ENCODE measurements at places on chromosomes 5 and 9. TPM values are rescaled to one million over a fixed set of nuclear protein-coding genes. Genes with fewer than 3 reads are reported as not detected.

Gene RASA1
- 16.2 TPM for total RNA-seq

Gene SMU1
- 23.7 TPM for total RNA-seq

Gene NR5A1
- total RNA-seq, result not detected

Gene NDUFS6
- 44.6 TPM for total RNA-seq

Gene HMCN2
- total RNA-seq, result not detected

DNA sequence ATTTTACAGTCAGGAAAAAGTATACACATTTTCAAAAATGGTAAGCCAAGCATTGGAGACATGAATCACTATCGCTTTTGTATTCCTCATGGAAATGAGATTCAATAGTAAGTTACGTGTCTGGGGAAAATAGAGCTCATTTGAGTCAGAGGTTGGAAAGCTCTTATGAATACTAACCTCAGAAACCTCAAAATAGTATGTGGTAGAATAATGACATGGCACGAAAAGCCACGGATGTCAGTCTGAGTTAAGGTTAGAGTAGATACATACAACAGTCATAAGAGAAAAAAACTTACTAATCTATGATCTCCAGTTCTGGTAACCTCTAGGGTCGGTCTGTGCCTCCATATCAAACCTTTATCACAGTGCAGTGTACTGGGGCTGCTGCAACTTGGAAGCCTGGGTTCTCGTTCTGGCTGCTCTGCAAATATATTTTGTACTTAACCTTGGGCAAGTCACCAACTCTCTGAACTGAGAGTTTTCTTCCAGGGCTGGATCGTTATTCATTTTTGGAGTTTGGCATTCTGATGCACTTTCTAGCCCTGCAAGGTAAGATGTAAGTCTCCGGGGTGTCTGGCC, 31.8 kb downstream of the MAP1B start:
- peak; percentile 33 for DNase-seq

- DNase-seq, result no peak
Observed at GRCh38 chr9:111983484-111983908, 86.9 kb downstream of the UGCG start.

GRCh38 chr5:143874312-143874711, 62.4 kb downstream of the HMHB1 start:
- no peak for DNase-seq

DNA sequence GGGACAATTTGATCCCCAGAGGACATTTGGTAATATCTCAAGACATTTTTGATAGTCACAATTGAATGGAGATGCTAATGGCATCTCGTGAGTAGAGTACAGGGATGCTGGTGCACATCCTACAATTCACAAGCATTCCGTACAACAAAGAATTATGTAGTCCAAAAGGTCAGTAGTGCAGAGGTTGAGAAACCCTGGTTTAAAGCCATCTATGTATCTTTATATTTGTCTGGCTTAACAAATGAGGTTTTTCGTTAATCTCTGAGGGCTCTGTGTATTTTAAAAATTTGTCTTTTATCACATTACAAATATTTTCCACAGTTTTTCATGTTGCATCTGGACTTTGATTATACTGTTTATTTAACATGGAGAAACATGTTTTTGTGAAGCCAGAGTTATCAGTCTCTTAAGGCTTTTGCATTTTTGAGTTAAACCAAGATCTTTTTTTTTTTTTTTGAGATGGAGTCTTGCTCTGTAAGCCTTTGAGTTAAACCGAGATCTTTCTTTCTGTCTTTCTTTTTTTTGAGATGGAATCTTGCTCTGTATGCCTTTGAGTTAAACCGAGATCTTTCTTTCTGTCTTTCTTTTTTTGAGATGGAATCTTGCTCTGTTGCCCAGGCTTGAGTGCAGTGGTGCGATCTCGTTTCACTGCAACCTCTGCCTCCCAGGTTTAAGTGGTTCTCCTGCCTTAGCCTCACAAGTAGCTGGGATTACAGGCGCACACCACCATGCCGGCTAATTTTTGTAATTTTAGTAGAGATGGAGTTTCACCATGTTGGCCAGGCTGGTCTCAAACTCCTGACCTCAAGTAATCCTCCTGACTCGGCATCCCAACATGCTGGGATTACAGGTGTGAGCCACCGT, 2.8 kb downstream of the HSDL2 start:
- no peak for DNase-seq

- no peak for DNase-seq
Observed at GRCh38 chr5:125316915-125317535, 570.6 kb upstream of the ZNF608 start.

DNA sequence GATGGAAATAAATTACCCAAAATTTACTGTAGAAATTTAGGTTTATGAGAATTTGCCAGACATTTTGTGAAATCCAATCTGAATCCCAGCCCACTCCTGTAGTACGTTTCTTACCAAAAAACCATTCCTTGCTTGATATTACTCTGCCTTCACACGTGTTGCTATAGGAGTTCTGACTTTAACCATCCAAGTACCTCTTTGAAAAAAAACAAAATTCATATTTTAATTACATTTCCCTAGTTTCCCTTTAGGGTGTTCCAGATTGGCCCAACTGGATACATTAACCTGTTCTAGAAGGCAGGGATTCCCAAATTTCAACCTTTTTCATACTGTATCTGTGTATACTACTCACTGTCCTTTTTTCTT, 1.4 kb upstream of the PJA2 start:
- DNase-seq, result no peak

DNA sequence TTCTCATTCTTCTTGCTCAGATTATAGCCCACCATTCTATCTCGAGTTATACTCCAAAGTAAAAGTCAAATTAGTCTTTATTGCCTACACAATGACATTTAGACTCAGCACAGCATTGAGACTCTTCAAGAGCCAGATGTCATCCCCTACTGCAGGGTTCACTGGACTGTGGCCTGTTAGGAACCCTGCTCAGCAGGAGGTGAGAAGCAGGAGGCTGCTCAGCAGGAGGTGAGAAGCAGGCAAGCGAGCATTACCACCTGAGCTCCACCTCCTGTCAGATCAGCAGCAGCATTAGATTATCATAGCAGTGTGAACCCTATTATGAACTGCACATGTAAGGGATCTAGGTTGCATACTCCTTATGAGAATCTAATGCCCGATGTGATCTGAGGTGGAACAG, 12.7 kb upstream of the LIFR start:
- DNase-seq, result no peak

- DNase-seq, result no peak
Observed at GRCh38 chr5:175870820-175871447, 444 bp upstream of the CPLX2 start.

- no peak for DNase-seq
Observed at GRCh38 chr5:75018805-75019587, 33.4 kb downstream of the GCNT4 start.

DNA sequence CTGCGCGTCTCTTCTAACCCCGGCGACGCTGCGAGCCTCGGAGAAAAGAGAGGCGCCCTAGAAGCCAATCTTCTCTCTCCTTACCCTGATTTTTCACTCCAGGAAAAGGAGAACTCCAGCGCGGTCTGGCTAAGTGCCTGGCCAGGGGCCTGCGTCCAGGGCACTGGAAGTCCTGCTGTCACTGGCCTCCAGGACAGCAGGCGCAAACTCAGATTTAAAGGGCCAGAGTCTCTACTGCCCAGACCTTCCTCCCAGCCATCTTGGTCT, 553 bp upstream of the FOXB2 start:
- DNase-seq, result no peak

DNA sequence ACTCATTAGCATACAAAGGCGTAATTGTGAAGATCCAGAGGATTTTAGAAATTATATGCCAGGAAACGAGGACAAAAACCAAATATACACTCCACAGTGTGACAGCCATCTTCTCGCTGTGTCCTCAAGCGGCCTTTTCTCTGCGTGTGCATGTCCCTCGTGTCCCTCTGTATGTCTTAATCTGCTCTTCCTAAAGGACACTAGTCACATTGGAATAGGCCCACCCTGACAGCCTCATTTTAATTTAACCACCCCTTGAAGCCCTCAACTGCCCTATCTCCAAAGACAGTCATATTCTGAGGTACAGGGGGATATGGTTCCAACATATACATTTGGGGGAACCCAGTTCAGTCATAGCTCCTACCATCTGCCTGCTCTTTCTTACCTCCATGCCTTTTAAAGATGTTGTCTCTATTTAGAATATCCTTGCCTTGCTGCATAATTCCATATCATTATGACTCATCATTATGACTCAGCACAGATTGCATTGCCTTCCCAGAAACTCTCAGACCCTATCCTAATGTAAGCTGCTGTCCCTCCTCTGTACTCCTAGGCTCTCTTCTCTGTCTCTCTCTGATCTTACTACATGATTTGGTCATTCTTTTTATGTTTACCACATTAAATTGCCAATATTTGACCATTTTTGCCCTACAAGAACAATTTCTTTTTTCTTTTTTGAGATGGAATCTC, 210.9 kb downstream of the AOPEP start:
- no peak for DNase-seq
